Lower lobe of right lung (tissue), 2 donors: ENCODE measurements at places on chromosomes 3 and 15. TPM values are rescaled to one million over a fixed set of nuclear protein-coding genes. Genes with fewer than 3 reads are reported as not detected.

- no peak for DNase-seq
Observed at GRCh38 chr3:151109286-151109800, 23.9 kb downstream of the MED12L start.

Gene MYZAP
- 41.3 TPM for total RNA-seq

DNA sequence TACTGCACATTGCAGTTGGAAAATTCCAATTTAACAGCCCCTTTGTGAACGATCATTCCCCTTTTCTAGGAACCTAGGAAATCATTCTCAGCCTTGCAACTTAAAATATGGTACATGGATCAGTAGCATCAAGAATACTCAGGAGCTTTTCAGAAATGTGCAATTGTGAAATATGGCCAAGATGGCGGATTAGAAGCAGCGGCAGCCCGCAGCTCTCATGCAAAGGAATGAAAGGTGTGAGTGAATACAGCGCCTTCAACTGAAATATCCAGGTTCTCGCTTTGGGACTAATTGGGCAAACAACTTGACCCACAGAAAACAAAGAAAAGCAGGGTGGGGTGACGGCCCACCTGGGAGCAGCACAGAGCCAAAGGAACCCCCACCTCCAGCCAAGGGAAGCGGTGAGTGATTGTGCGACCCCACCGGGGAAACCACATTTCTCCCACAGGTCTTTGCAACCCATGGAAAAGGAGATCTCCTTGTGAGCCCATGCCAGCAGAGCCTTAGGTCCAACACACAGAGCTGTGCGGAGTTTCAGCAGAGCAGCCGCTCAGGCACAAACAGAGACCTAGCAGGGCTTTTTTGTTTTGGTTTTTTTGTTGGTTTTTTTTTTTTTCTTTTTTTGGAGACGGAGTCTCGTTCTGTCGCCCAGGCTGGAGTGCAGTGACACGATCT lies 7.6 kb upstream of the AVEN start:
- DNase-seq: no peak

DNA sequence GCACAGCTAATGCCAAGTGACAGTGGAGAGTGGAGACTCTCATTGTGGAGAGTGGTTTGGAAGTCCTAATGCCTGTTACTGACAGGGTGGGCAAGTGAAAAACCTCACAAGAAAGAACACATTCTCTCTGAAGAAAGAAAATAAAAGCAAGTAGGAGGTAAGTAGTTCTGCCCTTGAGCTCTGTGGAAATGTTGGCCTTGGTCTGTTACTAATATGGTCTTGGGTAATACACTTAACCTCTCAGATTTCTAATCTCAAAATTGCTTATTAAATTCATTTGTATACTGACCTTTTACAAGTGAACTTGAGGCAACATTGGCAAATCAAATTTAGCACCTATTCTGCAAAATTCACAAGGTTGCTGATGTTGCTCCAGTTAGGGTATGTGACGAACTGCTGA lies 291.6 kb upstream of the CBLB start:
- no peak for DNase-seq

GRCh38 chr15:89837134-89837829 lies 22.6 kb upstream of the ANPEP start:
- no peak for DNase-seq

Gene MKRN3
- 0.41 TPM for total RNA-seq

GRCh38 chr15:40306371-40306770 lies 1.4 kb downstream of the PLCB2 start:
- no peak for DNase-seq

GRCh38 chr3:128343287-128344051 lies 123.2 kb downstream of the DNAJB8 start:
- peak; percentile 36 for DNase-seq

DNA sequence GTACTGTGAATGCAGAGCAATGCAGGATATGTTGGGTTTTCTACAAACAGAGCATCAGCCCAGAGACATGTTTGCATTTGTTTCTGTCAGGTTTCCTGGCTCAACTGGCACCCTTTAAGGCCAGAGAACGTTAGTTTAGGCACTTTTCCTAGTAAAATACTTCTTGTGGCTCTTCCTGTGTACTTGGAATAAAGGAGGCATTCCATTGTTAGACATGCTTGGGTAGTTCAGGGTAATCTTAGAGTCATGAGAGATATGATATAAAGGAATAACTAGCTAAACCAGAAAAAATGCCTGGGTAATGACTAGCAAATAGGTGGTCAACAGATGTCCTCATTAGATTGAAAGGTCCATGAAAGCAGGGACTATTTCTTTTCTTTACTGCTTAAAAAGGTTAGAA lies 60.4 kb upstream of the RBM5 start:
- DNase-seq: no peak

Gene ARL6IP5
- 138 TPM for total RNA-seq

- peak; percentile 92 for DNase-seq
Observed at GRCh38 chr3:12994607-12995388, 78.4 kb downstream of the IQSEC1 start.

Gene CFAP20DC
- total RNA-seq: 0.71 TPM

GRCh38 chr3:114284644-114285043 lies 9.2 kb upstream of the TIGIT start:
- DNase-seq: no peak

GRCh38 chr15:89365462-89366065 lies 30.9 kb upstream of the POLG start:
- no peak for DNase-seq

Gene LHFPL4
- total RNA-seq: not detected

GRCh38 chr3:38722781-38723568 lies 73.5 kb upstream of the SCN5A start:
- no peak for DNase-seq

DNA sequence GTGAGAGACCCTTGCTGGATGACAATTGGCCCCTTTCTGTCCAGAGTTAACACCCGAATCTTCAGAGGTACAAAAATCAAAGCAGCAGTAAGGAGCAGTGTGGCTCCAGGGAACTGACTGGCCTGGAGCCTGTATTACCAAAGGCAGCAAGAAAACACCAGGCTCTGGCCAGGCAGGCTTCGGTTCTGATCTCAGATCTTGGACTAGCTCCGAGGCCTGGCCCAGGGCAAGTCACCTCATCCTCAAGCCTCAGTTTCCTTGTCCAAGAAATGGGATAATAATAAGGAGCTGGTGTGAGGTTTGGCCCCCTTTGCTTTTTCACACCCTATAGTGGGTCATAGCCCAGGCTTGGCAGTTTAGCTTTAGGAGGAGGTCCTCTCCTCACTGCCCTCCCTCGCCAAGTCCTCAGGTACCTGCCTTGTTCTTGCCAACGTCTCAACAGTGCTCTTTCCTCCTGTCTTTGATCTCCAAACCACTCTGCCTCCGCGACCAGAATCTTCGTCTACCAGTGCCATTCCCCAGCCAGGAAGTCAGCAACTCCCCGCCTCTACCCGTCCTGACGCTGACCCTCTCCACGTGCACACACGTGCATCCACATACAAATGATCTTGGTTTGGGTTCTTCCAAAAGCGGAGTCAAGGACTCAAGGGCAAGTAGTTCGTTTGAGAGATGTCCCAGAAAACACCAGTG lies 82.6 kb upstream of the TLE3 start:
- DNase-seq: no peak

DNA sequence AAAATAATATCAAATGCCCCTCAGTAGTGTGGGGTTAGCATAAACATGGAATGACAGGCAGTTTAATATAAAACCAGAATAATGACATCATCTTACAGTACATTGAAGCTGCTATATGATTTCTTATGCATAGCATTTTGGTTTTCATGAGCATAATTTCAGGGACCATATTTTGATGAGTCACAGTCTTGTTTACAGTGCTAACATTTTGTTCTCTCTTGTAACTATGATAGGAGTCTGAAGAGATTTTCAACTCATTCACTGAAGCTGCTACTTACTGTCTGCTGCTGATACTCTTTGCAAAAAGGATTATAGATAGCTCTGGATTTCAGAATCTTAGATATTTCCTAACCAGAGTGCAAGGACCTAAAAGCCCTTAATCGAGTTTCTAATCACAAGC lies 92.6 kb upstream of the CCDC54 start:
- no peak for DNase-seq

DNA sequence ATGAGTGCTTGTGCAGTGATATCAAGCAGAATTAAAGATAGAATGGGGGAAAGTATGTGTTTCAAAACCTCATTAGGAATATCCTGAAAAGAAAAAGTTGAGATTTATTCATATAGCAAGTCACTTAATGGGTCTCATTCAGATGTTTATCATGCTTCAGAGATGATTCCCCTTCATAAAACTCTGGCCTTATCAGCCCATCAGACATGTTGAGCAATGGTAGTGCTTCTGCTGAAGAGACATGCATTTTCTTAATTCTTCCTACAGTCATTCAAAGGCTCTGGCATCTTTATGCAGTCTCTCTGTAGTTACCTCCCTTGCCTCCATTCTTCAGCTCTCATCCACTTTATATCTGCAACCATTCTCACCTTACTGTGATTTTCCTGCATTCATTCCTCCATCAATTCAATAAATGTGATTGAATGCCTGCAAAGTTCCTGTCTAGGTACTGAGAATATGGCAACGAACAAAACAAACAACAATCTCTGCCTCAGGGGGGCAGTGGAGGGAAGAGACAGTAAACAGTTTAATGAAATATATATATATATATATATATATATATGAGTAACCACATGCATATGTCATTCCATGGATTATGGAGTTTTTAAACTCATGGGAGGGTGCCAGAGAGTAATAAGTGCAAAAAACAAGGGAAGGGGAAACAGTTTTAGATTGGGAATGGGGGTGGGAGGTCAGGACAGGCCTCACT lies 138.5 kb downstream of the NECTIN3 start:
- no peak for DNase-seq

DNA sequence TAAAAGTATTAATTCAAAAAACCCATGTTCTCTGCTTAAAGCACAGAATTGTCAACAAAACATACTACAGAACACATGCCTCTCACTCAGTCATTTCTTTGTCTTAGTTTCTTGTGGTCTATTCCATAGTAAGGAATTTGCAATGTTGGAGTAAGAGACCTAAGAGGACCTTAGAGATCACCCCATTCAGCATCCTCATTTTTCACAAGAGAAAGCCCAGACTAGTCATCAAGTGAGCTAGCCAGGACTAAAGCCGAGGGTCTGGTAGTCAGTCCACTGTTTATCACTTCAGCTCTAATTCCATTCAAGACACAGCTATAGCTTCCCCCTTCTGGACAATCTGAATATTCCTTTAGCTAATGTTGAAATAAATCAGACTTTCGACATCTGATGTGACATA lies 601.1 kb downstream of the FHIT start:
- DNase-seq: no peak

DNA sequence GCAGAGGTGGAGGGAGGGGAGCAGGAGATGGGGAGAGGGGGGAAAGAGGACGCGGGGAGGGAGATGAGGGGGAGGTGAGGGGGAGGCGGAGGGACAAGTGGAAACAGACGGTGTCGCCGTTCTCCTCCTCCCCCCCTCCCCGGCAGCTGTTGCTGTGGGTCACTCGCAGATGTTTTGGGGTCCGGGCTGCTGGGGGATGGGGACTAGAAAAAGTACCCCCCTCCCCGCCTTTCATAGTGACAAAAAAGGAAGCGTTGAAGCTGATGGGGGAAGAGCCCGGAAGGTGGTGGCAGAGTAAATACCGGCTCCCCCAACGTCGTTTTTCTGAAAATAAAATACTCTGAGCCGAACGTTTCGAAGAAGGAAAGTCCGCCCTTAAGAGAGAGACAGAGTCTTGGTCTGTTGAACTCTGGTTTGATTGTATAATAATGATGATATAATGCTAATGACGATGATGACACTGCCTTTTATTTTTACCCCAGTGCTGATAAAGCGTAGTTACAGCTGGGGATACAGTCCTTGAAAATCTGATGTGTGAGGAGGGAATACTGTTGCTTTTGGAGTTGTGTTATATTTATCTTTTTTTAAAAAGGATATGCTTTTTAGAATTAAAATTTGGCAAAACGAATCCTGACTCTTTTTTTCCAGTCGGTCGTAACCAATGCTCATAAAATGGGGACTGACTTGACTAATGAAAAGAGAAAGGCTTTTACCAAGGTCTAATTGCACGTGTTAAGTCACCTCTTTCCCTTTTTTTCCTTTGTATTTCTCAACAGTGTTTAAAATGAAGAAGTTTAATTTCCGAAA lies 993 bp downstream of the STXBP5L start:
- DNase-seq: no peak

- no peak for DNase-seq
Observed at GRCh38 chr3:10552631-10552943, 47.2 kb upstream of the ATP2B2 start.

GRCh38 chr15:38562278-38562677 lies 2.3 kb downstream of the RASGRP1 start:
- DNase-seq: no peak

Gene DUOX2
- total RNA-seq: 4.0 TPM

Gene RAB6B
- 5.5 TPM for total RNA-seq

DNA sequence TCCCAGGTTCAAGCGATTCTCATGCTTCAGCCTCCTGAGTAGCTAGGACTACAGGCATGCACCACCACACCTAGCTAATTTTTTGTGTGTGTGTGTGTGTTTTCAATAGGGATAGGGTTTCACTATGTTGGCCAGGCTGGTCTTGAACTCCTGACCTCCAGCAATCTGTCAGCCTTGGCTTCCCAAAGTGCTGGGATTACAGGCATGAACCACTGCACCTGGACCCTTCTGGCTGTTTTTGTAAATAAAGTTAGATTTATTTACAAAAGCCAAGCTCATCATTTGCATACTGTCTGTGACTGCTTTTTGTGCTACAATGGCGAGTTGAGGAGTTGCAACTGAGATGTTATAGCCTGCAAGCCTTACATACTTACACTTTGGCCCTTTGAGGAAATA lies 28.6 kb upstream of the IL16 start:
- no peak for DNase-seq

Gene CTXN2
- not detected for total RNA-seq

Gene CYP8B1
- total RNA-seq: not detected

Gene RPUSD2
- total RNA-seq: 5.3 TPM

DNA sequence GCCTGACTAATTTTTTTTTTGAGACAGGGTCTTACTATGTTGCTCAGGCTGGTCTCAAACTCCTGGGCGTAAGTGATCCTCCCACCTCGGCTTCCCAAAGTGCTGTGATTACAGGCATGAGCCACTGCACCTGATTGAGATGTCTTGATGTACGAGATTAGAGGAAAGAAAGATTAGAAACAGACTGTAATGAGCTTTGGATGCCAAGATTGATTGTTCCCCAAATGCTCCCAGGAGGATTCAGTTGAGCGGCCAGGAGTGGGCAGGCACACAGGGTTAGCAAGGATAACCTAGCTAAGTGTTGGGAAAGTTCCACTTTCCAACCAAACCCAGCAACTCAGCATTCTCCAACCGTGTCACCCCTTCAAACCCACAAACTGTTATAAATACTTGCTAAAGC lies 63.7 kb downstream of the SRGAP3 start:
- no peak for DNase-seq

- no peak for DNase-seq
Observed at GRCh38 chr3:138670407-138670806, 61.8 kb downstream of the FAIM start.

DNA sequence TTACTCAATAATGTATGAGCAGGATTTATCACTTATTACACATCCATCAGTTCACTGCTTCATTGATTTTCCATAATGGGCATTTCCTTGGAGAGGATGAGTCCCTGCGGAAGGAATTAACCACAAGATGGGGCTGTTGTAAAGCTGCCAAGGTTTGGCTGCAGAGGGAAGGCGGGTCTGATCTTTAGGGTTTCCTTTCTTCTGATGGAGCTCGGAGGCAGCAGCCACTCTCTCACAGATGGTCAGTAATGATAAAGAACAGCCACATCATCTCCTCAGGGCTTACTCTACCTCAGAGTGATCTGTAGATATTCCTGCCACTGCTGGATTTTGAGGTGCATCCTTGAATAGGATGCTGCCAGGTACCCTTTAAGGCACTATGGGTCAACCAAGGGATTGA lies 115.2 kb downstream of the USP13 start:
- no peak for DNase-seq
